Activated CD4-positive, alpha-beta T cell treated with anti-CD3 and anti-CD28 coated beads, Interleukin-2, amount 10 ng/mL, durations not matched to agents 7 days and 5 days (primary cell): ENCODE measurements at places on chromosomes 6 and 20. TPM values are rescaled to one million over a fixed set of nuclear protein-coding genes. Genes with fewer than 3 reads are reported as not detected.

DNA sequence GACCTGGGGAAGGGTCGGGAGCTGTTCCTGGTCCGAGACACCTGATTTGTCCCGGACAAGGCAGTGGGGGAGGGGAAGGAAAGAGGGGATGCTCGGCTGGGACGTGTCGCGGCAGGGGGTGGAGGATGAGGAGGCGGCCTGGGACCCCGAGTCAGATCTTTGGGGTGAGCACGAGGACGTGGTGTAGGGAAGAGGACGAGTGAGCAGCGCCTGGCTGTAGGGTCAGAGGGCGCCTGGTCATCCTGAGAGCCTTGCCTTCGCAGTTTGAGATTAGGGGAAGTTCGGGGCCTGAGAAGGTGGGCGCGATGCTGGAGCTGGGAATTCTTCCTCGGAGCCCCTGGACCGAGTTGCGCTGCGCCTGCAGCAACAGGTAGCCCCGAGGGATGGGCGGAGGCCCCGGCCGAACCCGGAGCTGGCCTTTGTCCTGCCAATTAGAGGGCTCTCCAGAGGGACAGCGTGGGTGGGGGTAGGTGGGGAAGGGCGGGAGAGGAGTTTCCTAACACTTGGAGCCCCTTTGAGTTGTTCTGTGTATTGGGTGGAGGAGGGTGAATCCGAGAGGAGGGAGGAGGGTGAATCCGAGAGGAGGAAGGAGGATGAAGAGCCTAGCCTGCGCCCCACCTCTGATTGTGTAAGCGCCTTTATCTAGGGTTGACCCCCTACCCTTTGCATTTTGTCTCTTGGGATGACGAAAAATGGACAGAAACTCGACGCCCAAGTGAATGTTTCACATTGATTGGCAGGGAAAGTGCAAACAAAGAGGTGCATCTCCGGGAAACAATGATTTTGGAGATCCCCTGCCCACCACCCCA, 72.0 kb downstream of the SOX4 start:
- DNase-seq: no peak

- no peak for DNase-seq
Observed at GRCh38 chr6:45870531-45870930, 145.1 kb downstream of the CLIC5 start.

The GGT7 gene
- 7.2 TPM for total RNA-seq

DNA sequence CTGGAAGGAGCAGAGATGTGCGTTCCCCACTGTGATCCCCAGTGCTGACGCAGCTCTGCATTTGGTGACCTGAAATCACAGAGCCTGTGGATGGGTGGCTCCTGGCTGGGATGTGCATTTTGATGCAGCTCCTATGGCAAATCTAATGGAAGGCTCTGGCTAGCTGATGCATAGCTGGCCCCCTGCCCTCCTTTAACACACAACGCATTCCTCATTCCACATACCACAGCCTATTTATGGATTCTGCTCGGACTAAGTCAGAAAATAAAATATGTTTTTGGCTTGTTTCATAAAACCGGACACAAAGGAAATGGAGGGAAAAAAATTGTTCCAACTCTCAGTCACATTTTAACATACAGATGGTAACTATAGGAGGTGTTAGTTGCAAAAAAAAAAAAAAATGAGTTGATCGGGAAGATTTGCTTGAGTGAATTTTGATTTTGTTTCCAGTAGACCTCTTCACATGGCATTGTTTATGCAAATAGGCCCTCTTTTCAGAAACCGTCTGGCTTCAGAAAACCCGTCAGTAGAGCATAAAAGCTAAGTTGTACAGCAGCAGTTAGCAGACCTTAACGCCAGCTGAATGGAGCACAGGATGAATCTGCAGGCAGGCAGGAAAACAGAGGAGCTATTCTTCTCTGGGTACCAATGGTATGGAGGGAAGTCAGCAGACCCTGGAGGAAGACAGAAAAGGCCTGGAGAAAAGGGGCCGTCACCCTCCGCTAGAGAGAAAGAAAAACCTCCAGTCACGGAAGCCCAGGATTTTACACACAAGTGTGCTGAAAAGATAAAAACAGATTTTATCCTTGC, 215.4 kb downstream of the HDGFL1 start:
- no peak for DNase-seq
